ENCODE measurements at places on chromosomes 1 and 21.

DNA sequence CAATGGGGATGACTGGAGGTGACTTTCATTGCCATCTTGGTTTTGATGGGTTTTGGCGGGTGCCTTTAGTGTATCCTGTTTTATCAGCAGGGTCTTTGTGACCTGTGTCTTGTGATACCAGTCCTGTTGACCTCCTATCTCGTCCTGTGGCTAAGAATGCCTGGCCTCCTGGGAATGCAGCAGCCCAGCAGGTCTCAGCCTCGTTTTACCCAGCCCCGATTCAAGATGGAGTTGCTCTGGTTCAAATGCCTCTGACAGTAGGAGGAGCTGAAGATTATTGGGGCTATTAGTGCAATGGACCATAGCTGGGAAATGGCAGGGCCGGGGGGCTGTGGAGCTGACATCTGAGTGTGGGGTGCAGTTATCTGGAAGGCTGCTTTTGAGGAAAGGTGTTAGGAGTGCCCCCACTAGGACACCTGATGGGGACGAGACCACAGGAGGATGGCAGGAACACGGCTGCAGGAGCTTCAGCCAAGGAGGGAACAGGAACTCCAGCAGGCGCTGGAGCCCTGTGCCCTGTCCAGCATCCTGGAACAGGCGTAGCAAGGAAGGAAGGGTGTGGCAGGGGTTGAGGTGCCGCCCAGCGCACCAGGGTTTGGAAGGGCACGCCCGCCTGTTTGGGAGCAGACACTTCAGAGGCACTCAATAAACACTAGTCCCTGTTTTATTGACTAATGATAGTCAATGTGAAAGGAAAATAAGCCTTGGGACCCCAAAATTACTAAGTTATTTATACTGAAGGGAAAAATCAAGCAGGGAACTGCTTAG lies 15.3 kb upstream of the AGPAT3 start:
- DNase-seq: no peak

GRCh38 chr21:45916011-45916840 lies 65.3 kb upstream of the COL6A1 start:
- no peak for DNase-seq

DNA sequence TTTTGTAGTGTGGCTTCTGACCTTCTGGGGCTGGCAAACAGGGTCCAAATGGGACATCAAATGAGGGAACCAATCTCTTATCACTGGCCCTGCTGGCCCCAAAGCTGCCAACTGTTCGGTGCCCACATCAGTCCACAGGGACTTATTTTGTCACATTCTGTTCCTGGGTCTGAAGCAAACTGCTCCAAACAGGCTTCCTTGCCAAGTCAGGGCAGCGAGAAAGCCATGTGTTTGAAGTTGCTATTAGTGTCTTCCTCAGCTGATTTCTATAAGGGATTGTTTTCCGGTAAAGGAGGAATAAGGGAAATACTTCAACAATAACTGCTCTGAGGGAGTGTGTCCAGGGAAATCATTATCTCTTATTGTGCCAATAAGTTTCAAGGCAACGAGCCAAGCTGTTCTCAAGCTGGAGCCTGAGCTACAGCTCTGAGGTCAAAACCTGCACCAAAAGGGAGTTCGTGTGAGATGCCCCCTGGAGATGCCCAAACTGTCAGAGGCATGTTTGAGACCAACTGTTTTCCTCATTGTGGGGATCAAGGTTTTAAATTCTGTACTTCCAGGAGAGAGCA lies 381.4 kb upstream of the PROX1 start:
- DNase-seq: no peak

- no peak for DNase-seq
These were observed 39.5 kb upstream of the CR2 start for GRCh38 chr1:207414606-207415108.

- no peak for DNase-seq
These were observed 2.2 kb upstream of the EIF2B3 start for GRCh38 chr1:44988531-44989156.
